Stomach (tissue), 19 donors: ENCODE measurements at places on chromosomes 4 and X. TPM values are rescaled to one million over a fixed set of nuclear protein-coding genes. Genes with fewer than 3 reads are reported as not detected.

GRCh38 chr4:24853142-24853541, 57.8 kb downstream of the SOD3 start:
- no peaks in the 10 kb centered on the region for H3K36me3 ChIP-seq
- peaks cover 55% of the 10 kb centered on the region for H3K4me1 ChIP-seq
- no peak overlapping the region for H3K4me3 ChIP-seq
- no peak for DNase-seq
- peak overlapping the region; percentile 51 for H3K27ac ChIP-seq

GRCh38 chr4:124423160-124423559, 289.4 kb downstream of the ANKRD50 start:
- H3K4me1 ChIP-seq, result no peaks in the 10 kb centered on the region
- H3K36me3 ChIP-seq, result no peaks in the 10 kb centered on the region
- no peak for DNase-seq
- no peak overlapping the region for H3K4me3 ChIP-seq
- no peak overlapping the region for H3K27ac ChIP-seq

- H3K27ac ChIP-seq, result no peak overlapping the region
- H3K27me3 ChIP-seq, result no peaks in the 10 kb centered on the region
- H3K36me3 ChIP-seq, result no peaks in the 10 kb centered on the region
- no peak for DNase-seq
- no peak overlapping the region for H3K4me3 ChIP-seq
Measured at GRCh38 chrX:93660575-93660974, 12.8 kb downstream of the NAP1L3 start.

GRCh38 chr4:44160776-44161367, 287.7 kb downstream of the KCTD8 start:
- no peak overlapping the region for H3K4me3 ChIP-seq
- peaks cover 7% of the 10 kb centered on the region for H3K4me1 ChIP-seq
- DNase-seq, result no peak
- H3K27me3 ChIP-seq, result no peaks in the 10 kb centered on the region
- H3K36me3 ChIP-seq, result no peaks in the 10 kb centered on the region
- no peak overlapping the region for H3K27ac ChIP-seq

GRCh38 chr4:26815706-26816105, 44.9 kb upstream of the STIM2 start:
- H3K27ac ChIP-seq, result no peak overlapping the region
- DNase-seq, result no peak
- H3K27me3 ChIP-seq, result no peaks in the 10 kb centered on the region
- H3K4me3 ChIP-seq, result no peak overlapping the region
- no peaks in the 10 kb centered on the region for H3K36me3 ChIP-seq

Gene SLC25A53
- 4.9 TPM for total RNA-seq

Gene HERC6
- total RNA-seq, result 1.8 TPM

Gene NDNF
- total RNA-seq, result 4.8 TPM

GRCh38 chr4:2950221-2950989, 12.8 kb downstream of the NOP14 start:
- DNase-seq, result no peak
- no peaks in the 10 kb centered on the region for H3K4me1 ChIP-seq
- no peaks in the 10 kb centered on the region for H3K27me3 ChIP-seq

GRCh38 chr4:66544281-66544680, 874.0 kb upstream of the EPHA5 start:
- no peaks in the 10 kb centered on the region for H3K4me1 ChIP-seq
- DNase-seq, result no peak
- no peaks in the 10 kb centered on the region for H3K27me3 ChIP-seq
- H3K4me3 ChIP-seq, result no peak overlapping the region
- H3K27ac ChIP-seq, result no peak overlapping the region

GRCh38 chr4:117550085-117550484, 464.7 kb upstream of the TRAM1L1 start:
- H3K4me3 ChIP-seq, result no peak overlapping the region
- H3K4me1 ChIP-seq, result no peaks in the 10 kb centered on the region
- peak; percentile 2 for DNase-seq
- H3K27ac ChIP-seq, result no peak overlapping the region
- H3K36me3 ChIP-seq, result no peaks in the 10 kb centered on the region

- H3K4me3 ChIP-seq, result no peak overlapping the region
- DNase-seq, result no peak
- H3K27me3 ChIP-seq, result no peaks in the 10 kb centered on the region
- H3K36me3 ChIP-seq, result peaks cover 2% of the 10 kb centered on the region
Measured at GRCh38 chr4:105392858-105393257, 81.0 kb downstream of the PPA2 start.

DNA sequence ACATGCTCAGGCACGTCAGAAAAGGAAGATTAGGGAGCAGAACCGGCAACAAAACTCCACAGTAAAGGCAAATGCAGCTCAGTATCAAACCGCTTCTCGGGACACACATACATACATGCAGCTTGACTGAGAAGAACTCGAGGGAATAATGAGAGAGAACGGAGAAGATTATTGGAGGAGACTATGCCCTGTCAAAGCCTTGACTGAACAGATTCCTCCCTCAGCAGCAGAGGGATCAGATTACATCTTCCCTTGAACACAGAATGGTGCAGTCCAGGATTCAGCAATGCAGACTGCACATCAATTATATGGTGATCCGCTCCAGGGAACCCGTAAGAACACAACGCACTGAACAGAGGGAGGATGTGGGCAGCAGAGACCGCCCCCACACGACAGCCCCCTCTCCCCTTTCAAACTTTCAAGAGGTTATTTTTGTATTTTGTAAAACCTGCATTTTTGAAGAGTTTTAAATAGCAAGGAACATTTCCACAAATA, 183.2 kb downstream of the FBXW7 start:
- DNase-seq, result peak; percentile 94
- H3K27ac ChIP-seq, result peak overlapping the region; percentile 24
- H3K36me3 ChIP-seq, result no peaks in the 10 kb centered on the region

Gene ARR3
- total RNA-seq, result not detected

- H3K36me3 ChIP-seq, result no peaks in the 10 kb centered on the region
- H3K27ac ChIP-seq, result no peak overlapping the region
- no peaks in the 10 kb centered on the region for H3K4me1 ChIP-seq
- H3K4me3 ChIP-seq, result no peak overlapping the region
- no peak for DNase-seq
Measured at GRCh38 chr4:175330236-175330635, 412.1 kb downstream of the ADAM29 start.

- no peaks in the 10 kb centered on the region for H3K27me3 ChIP-seq
- H3K27ac ChIP-seq, result no peak overlapping the region
- DNase-seq, result no peak
- no peaks in the 10 kb centered on the region for H3K36me3 ChIP-seq
- no peak overlapping the region for H3K4me3 ChIP-seq
Measured at GRCh38 chrX:74458736-74459135, 37.4 kb downstream of the SLC16A2 start.

Gene PNCK
- 8.0 TPM for total RNA-seq

DNA sequence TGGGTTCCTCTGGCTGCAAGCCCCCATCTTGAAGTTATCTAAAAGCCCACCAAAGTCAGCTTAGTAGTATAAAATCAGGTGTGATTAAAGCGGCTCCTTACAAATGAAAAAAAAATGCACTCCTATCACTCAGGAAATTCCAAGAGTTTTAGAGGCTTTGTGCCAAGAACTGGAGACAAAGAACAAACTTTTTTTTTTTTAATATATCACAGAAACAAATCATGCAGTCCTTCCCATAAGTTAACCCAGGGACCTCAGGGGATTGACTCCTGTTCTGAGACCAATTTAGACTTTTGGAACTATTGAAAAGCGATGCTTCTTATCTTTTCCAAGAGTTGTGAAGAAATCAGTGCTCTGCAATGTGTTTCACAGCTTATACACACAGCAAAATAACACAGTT, 53.6 kb downstream of the HHIP start:
- no peak for DNase-seq
- no peak overlapping the region for H3K4me3 ChIP-seq
- no peaks in the 10 kb centered on the region for H3K4me1 ChIP-seq
- no peaks in the 10 kb centered on the region for H3K36me3 ChIP-seq
- no peak overlapping the region for H3K27ac ChIP-seq

DNA sequence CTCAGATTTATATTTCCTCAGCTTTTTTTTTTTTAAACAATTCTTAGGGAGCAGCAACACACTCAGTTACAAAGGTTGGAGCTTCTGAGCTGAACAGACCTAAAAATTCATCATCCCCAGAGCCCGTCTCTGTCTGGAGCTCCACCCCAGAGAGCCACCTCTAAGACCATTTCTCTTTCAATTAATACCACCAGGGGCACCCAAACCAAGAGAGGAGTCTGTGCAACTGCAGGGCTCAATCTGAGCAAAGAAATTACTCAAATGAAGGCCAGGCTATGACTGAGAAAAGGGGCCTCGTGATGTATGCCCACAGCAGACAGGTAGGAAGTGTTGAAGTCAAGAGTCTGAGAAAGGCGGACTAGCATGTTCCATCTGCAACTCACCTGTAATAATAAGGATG, 95.5 kb downstream of the C4orf51 start:
- H3K4me3 ChIP-seq, result no peak overlapping the region
- no peaks in the 10 kb centered on the region for H3K27me3 ChIP-seq
- no peak overlapping the region for H3K27ac ChIP-seq
- H3K4me1 ChIP-seq, result no peaks in the 10 kb centered on the region
- H3K36me3 ChIP-seq, result peaks cover 76% of the 10 kb centered on the region

DNA sequence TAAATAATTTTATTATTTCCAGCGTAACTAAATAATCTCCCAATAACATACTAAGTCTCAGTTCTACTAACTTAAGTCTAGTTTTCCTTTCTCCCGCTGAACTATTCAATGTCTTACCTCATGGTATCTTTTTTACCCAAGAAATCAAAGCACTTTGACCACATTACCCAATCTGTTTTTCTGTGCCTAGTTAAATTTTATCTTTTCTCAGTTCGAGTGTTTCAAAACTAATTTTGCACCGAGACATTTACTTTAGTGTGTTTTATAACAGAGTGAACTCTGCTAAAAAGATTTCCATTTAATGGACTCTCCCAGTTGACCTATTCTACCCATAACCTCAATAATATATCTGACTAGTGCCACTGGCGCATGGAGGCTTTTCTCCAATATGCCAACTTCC, 67.6 kb upstream of the IRF2 start:
- no peak for DNase-seq
- no peaks in the 10 kb centered on the region for H3K4me1 ChIP-seq
- no peak overlapping the region for H3K4me3 ChIP-seq
- no peak overlapping the region for H3K27ac ChIP-seq
- no peaks in the 10 kb centered on the region for H3K27me3 ChIP-seq

DNA sequence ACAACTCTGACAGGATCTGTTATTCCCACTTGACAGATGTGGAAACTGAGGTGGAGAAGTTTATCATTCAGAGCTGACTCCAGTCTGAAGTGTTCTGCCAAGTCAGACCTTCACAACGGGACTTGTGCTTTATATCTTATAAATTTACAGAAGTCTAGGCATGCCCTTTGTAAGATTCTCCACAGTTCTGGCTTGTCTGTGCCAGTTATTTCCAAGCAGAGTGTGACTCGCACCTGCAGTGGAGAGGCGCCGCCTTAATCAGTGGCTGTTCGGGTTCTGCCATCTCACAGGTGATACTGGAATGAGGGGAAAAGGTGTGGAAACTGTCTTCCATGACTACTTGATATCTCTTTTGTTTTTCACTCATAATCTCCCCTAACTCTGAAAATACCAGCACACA, 63.2 kb downstream of the CPEB2 start:
- H3K27ac ChIP-seq, result no peak overlapping the region
- peaks cover 11% of the 10 kb centered on the region for H3K4me1 ChIP-seq
- no peaks in the 10 kb centered on the region for H3K27me3 ChIP-seq
- no peak overlapping the region for H3K4me3 ChIP-seq

Gene CNGA2
- total RNA-seq, result not detected

Gene SORBS2
- total RNA-seq, result 261 TPM

Gene KIAA1210
- not detected for total RNA-seq

Gene KLHL13
- total RNA-seq, result 5.5 TPM

DNA sequence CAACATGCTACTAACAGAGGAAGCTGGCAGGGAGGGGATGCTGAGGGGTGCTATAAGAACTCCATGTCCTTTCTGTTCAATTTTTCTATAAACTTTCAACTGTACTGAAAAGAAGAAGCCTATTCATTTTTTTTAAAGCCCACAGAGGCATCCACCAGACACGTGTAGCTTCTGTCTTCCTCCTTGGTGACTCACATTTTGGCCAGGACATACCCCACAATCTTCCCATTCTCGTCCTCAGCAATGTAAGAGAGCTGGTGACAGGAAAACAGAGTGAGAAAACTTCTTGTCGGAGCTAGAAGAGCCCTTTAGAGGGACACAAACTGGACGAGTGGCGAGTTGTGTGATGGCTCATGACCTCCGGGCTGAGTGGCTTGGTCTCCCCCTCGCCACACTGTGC, 1.1 kb downstream of the NAA10 start:
- DNase-seq, result no peak
- peaks cover 24% of the 10 kb centered on the region for H3K36me3 ChIP-seq
- no peaks in the 10 kb centered on the region for H3K27me3 ChIP-seq
- H3K4me3 ChIP-seq, result peak overlapping the region; percentile 68
- peaks cover 29% of the 10 kb centered on the region for H3K4me1 ChIP-seq
- H3K27ac ChIP-seq, result no peak overlapping the region

- H3K27me3 ChIP-seq, result no peaks in the 10 kb centered on the region
- H3K4me3 ChIP-seq, result no peak overlapping the region
- no peaks in the 10 kb centered on the region for H3K4me1 ChIP-seq
- no peak overlapping the region for H3K27ac ChIP-seq
- H3K36me3 ChIP-seq, result no peaks in the 10 kb centered on the region
Measured at GRCh38 chr4:3599951-3600350, 67.7 kb upstream of the LRPAP1 start.

Gene GPR143
- not detected for total RNA-seq

Gene WDR1
- 104 TPM for total RNA-seq

Gene SPACA5
- total RNA-seq, result not detected
